ENCODE measurements at places on chromosomes 16 and 17.
A peak's percentile ranks its signal among the peaks of the same experiment; 100 is the strongest.

- no peak for DNase-seq
Observed at GRCh38 chr17:43732958-43733357, 25.6 kb downstream of the SOST start.

DNA sequence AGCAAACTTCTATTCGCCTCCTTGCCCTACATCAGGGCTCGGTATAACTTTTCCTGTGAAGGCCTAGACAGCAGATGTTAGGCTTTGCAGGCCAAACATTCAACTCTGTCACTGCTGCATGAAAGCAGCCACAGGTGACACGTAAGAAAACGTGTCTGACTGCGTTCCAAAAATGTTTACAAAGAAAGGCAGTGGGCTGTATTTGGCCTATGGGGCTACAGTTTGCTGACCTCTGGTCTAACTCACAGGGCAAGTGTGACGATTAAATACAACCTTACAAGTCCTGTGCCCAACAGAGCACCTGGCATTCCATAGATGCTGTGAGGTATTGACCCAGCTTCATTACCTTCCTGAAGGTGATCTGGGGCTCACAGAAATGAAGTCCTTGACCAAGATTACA, 79.4 kb downstream of the USP31 start:
- no peak for DNase-seq

- DNase-seq, result no peak
Observed at GRCh38 chr17:1029196-1029921, 32.4 kb downstream of the TIMM22 start.

DNA sequence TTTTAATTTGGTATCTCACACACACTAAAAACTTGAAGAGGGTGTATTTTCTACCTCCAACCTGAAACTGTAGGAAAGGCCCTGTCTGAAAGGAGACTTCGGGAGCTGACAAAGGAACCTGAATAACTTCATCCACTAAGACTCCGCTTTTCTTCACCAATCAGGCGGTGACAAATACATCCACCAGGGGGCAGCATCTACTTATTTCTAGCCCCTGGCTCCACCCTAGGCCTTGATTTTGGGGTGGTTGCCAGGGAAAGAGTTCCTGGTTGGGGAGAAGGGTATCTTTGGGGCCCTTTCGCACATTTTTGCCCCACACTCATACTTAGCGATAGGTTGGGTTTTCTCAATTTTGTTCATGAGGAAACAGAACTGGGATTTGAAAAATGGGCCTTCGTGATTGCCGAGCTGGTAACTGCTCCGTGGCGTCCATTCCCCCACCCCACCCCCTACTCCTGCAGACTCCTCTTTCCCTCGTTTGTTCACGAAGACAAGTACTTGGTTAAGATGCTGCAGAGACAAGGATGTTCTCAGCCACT, 4.8 kb upstream of the ARL4D start:
- peak; percentile 92 for DNase-seq
